ENCODE measurements at places on chromosomes 12 and 14.

DNA sequence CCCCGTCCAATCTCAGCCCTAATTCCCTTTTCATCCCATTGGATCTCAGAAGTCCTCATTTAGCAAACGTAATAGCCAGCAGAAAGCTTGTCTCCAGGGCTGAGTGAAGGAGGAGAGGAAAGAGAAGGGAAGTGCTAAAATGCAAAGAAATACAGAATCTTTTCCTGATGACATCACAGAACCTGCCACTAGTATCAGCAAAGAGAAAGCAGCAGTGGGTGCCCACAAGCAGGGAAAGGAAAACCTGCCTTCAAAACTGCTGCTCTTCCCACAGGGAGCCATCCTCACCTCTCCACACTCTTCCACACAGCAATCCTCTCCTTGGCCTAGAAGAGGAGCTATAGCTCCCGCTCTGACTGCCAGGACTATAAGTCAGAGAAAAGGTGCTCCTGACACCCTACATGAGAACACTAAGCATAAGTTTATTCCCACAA lies 11.3 kb downstream of the MED13L start:
- DNase-seq, result peak; percentile 39

DNA sequence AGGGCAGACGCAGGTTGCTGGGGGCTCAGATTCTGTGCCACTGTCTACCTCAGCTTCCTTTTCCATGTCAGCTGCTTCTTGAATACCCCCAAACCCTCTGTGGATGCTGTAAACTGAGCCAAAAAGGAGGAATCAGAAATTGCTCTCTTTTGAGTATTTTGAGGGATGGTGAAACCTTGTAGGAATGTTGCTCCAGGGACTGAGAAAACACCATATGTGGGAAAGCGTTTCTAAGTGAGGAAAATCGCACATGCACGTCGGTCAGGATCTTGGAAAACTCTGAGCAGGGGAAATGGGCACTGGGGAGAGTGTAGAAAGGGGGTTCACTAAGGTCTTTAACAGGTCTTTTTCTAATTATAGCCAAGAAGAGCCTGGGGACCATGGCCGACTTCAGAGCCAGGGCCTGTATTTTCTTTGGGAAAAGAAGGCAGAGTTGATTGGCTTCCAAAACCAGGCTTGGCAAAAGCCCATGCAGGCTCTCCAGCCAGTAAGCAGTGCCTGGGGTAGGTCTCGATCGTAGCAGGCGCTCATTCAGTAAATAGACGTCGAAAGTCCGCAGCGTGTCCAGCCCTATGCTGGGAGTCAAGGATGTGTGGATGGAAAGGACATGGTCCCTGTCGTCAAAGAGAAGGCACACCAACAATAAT lies 58.0 kb downstream of the NTF3 start:
- no peak for DNase-seq

DNA sequence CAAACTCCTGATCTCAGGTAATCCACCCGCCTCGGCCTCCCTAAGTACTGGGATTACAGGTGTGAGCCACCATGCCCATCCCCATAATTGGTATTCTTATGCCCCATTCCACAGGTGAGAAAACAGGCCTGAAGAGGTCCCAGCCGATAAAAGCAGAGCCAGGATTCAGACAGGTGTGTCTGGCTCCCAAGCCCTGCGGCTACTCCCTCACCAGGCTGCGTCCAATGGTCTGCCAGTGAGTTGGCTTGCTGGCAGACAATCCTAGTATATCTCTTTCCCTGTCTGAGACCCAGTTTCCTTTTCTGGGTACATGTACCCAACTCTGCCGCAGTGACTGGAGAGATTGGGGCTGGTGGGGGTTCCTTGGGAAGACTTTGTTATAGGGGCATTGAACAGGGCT lies 1.9 kb upstream of the TSPAN9 start:
- no peak for DNase-seq

DNA sequence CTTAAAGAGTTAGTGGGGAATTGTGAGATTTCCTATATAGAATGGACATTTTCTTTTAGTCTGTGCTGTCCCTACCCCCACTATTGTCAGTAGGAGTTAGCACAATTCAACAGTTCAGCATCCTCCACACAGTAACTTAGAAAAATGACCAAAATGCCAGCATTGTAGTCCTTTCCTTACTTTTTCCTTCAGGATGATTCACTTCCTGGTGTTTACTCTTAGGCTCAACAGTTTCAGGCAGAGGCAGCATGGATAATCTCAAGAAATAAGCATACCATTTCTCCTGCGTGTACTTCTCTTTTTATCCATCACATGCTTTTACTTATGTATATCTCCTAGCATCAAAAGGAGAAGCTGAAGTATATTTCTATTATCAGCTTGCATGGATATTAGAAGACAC lies 683.4 kb downstream of the SLC16A7 start:
- peak; percentile 56 for DNase-seq

GRCh38 chr14:94691660-94692034 lies 78.3 kb downstream of the GSC start:
- no peak for DNase-seq

- peak; percentile 28 for DNase-seq
Observed at GRCh38 chr14:24481622-24482324, 26.3 kb downstream of the CMA1 start.

Data from iris pigment epithelial cell (primary cell).